ENCODE measurements at places on chromosomes 3 and 15.

DNA sequence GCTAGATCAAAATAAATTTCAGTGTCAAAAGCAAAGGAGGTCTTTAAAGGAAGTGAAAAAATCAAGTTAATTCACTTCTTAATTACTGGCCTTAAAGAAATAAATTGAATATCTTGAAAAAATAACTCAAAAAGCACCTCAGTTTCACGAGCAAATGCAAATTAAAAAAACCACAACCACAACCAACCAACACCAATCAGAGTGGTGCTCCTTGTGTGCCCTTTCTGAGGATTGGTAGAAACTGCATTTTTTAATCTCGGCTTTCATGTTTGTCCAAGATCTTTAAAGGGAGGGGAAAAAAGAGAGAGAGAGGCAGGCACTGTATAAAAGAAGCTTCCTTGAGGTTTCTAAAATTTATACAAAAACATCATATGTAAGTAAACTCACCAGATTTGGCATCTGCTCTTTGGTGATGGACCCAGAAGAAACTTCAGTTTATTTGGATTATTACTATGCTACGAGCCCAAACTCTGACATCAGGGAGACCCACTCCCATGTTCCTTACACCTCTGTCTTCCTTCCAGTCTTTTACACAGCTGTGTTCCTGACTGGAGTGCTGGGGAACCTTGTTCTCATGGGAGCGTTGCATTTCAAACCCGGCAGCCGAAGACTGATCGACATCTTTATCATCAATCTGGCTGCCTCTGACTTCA, at the start of gene GPR15:
GPR15 (plus strand) TSS at position 357 of the 653 bp plus-strand sequence; CDS start at position 413, 56 bp downstream.
- no peak for DNase-seq

DNA sequence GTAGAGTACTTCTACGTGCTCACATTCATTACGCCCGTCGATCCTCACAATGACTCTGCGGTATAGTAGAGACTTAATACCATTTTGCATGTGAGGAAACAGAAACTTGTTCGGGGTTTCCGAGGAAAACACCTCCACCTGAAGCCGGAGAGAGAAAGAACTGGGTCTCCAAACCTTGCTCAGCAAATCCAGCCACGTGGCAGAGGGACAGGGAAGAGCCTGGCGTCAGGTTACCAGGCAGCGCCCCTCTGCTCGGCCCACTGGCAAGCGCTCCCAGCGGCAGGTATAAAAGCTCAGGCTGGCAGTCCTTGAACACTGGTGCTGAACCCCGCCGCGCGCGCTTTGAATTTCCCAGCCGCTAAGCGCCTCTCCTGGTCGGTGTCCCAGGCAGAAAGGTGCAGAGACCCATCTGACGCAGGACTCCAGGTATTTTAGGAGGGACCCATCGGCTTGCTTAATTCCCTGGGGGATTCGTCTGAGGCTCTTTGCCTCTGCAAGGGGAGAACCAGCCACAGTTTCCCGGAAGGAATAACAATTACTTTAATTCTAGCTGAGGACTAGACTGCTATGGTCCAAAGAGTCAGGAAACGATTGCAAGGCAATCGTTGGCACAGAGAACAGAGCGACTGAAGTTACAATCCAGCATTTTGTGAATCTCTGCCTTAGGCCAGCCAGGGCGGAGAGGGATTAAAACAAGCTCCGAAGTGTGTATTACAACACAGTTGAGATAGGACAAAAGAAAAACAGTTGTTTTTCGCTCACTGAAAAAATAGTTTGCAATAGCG, at the start of gene C2CD4A:
C2CD4A (plus strand) TSS at position 315 of the 785 bp plus-strand sequence. CDS start 637 bp downstream, outside the sequence.
- DNase-seq = peak; percentile 51

- DNase-seq = no peak
These were observed 134.4 kb downstream of the PLOD2 start for GRCh38 chr3:146026547-146026946.

DNA sequence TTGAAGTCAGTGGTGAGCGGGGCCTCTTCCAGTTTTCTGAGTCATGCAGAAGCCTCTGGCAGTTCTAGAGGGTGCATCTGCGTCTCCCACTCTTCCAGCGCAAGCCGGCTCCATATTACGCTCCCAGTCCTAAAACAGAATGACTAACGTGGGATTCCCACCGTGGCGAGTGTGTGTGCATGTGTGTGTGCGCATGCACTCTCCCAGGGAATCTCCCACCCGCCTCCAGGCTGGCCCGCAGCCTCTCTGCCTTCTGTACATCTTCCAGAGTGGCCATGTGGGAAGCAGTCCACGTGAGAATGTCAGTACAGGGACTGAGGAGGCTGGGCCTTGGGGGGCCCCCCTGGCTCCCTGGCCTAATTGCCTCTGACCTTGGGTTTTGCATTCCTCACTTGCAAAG, 87.7 kb downstream of the LSM3 start:
- DNase-seq = no peak

- DNase-seq = peak; percentile 34
These were observed 242.0 kb downstream of the NEK10 start for GRCh38 chr3:27127195-27127594.

DNA sequence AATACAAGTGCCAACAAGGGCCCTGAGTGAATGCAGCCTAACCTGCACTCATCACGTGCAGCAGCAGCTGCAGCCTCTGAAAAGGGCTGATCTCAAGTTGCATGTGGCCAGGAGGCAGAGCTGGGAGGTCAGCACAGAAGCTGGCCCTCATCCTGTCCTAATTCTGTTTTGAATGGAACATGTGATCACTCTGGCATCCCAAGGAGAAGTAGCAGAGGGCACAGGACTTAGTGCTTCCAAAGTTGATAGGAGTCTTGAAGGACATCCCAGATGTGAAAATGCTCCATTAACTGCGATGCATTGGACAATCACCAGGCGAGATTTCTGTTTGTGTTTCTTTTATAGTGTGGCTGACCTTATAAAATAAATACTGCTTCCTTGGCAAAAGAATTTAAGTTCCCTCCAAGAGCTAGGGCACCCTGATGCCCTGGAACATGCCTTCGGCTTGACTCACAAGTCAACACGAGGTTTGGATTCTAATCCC, 31.6 kb upstream of the STAG1 start:
- no peak for DNase-seq

DNA sequence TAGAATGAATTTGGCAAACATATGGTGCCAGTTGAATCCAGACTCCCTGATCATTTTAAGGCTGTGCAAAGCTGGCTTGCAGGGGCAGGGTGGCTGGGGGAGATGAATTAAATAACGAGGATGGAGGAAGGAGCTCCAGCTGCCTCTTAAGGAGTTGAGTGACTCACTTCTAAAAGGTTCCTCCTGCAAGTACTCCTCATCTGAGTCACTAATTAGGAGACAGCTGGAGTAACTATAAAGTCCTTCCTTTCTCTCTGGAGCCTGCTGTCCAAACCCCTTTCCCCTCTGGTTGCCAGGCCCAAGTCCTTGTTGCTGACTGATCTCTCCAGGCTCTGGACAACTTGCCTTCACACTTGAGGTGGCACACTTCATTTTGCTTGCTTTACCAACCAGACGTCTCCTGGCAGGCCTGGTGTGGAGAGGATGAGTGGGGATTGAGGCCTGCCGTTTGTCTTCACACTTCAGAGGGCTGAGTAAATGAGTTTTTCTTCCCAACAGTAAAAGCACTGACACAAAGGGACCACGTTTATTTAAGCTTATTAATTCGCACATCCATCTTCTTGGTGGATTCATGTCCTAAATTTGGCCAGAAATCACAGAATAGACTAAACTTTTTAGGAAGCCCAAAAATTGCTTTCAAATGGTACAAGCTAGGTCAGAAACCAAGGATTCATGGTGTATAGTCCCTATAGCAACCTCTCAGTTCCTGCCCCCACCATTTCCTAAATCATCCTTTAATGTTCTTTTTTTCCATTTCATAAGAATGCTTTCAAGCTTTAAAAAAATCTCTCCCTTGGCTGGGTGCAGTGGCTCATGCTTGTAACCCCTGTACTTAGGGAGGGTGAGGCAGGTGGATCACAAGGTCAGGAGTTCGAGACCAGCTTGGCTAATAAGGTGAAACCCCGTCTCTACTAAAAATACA, 90.5 kb upstream of the MYRIP start:
- peak; percentile 24 for DNase-seq

GRCh38 chr3:89446593-89446992, 339.2 kb downstream of the EPHA3 start:
- no peak for DNase-seq

GRCh38 chr3:193660698-193661411, 67.8 kb downstream of the OPA1 start:
- DNase-seq = no peak

DNA sequence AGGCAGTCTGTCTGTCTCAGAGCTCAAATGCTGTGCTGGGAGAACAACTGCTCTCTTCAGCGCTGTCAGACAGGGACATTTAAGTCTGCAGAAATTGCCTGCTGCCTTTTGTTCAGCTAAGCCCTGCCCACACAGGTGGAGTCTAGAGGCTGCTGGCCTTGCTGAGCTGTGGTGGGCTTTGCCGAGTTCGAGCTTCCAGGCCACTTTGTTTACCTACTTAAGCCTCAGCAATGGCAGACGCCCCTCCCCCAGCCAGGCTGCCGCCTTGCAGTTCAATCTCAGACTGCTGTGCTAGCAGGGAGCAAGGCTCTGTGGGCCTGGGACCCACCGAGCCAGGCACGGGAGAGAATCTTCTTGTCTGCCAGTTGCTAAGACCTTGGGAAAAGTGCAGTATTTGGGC, 25.0 kb upstream of the RPP14 start:
- DNase-seq = no peak

DNA sequence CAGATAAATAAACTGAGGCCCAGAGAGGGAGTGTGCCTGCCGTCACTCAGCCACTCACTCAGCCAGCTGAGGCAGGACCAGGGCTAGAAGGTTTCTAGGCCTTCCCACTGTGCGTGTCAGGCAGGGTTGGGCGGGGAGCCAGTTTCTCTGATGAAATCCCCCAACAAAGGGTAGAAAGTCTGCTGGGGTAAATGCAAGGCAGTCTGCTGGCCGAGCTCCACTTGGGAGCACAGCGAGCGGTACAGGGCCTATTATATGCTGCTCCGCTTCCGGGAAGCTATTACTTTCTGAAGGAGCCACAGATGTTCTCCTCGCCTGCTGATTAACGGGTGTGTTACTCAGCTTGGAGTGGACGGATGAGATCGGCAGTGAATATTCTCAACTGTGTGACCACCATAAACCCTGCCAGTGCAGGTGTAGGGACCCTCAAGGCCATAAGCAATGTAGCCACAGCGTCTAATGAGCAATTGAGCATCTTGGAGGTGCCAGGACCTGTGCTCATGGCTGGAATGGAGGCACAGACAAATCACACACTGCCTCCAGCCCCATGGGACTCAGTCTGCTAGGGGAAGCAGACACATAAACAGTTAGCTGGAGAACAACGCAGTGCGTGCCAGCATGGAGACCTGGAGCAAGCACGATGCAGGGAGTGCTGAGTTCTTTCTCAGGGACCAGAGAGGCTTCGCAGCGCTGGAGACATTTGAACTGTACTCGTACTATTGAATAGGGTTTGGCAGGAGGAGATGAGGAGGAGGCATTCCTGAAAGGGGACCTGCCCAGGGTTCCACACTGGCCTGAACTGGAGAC, 42.1 kb downstream of the CORO2B start:
- DNase-seq = no peak

GRCh38 chr3:19644405-19644804, 289.6 kb downstream of the EFHB start:
- no peak for DNase-seq

DNA sequence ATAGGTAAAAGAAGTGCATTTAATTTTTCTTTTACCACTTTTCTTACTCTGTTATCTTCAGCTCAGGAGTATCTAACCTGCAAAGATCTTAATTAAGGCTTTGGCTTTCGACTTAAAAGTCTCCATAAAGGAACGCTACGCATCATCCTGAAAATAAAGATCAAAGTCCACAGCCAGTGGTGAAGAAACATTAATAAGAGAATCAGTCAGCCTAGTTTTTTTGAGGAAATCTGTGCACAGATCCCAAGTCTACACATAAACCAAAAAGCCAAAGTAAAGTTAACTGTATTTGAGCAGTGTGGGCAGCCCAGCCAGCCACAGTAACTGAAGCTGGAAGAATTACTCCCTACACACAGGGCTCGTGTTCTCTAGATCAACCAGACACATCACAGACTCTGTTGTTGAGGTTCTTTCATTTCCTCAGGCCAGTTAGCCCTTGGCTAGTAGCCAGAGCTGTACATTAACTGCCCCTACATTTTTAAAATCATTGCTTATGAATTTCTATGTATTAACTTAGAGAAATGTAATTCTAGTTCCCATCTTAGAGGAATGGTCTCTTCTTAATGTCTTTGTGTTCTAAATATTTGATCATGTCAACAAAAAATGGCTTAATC, 6.9 kb downstream of the LRRC2 start:
- no peak for DNase-seq

DNA sequence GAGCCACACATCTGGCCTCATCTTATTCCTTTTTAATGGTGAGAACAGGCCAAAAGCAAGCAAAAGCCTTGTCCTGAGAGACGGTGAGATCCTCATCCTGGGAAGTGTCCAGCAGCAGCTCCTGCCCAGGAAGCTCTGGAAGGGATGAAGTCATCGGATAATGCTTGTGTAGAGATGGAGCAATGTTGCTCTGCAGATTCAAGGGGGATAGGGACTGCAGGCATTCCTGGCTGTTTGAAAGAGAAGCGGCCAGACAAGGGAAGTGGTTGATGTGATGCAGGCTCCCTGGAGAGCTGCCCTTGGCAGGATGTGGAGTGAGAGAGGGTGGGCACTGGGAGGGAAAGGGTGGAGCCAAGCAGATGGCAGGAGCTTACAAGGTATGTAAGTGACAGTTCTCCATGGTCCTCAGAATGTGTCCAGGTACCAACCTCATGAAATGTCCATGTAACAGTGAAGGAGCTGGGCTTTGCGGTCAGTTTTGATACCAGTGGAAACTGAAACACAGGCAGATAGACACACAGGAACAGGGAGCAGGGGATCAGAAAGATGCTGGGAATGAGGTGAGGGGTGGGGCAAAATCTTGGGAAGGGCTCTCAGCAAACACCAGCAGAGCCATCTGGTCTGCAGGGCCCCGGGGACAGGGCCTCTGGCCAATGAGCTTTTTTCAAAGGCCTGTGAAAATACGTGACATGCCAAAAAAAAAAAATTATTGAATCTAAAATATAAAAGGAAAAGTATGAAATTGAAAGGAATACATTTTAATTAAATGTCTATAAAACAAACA, 32.2 kb upstream of the LACTB start:
- peak; percentile 59 for DNase-seq

DNA sequence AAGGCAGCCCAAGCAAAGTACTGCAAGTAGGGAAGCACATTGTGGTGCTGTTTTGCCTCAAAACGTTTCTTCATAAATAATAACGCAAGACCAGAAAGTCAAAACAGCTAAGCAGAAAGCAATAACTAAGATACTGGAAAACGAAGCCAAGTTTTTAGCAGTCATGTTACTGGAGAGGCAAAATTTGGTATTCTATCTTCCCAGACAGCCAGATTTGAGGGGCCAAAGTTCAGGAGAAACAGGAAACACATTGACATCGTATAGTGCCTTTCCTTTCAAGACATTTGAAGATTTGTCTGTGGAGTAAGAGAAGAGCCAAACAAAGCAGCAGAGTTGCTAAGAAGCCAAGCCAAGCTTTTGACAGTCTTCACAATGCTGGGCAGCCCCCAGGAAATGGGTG, 843.6 kb upstream of the NECTIN3 start:
- no peak for DNase-seq

GRCh38 chr3:102074946-102075345, 225.6 kb downstream of the NFKBIZ start:
- no peak for DNase-seq

- DNase-seq = no peak
These were observed 63.0 kb downstream of the ADAMTS17 start for GRCh38 chr15:100278596-100279380.

- DNase-seq = peak; percentile 48
These were observed 25.3 kb downstream of the RAD18 start for GRCh38 chr3:8938021-8938420.
